ENCODE measurements at places on chromosomes 1 and 21. TPM values are rescaled to one million over a fixed set of nuclear protein-coding genes. Genes with fewer than 3 reads are reported as not detected.
A peak's percentile ranks its signal among the peaks of the same experiment; 100 is the strongest.

The PDPN gene
- total RNA-seq = 1.6 TPM

DNA sequence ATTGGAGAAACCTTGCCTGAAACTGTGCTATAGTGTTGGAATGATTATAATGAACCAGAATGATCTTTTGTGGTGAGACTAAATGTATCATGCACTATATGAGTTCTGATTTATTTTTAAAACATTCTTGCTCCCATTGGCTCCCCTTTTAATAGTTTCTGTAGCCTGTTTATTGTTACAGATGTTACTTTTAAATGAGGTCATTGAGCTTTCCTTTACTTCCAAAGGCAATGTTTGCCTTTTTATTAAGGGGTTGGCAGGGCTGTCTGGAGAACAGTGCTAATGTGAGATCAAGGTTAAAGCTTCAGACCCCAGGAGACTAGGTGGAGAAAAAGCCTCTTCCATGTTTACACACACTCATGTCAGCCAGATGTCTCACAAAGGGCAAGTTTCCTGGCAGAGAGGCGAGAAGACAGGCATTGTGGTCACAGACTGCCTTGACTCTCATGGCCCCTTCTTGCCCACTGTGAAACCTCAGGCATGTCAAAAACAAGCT is 120.6 kb upstream of the RAVER2 start:
- DNase-seq = peak; percentile 40

DNA sequence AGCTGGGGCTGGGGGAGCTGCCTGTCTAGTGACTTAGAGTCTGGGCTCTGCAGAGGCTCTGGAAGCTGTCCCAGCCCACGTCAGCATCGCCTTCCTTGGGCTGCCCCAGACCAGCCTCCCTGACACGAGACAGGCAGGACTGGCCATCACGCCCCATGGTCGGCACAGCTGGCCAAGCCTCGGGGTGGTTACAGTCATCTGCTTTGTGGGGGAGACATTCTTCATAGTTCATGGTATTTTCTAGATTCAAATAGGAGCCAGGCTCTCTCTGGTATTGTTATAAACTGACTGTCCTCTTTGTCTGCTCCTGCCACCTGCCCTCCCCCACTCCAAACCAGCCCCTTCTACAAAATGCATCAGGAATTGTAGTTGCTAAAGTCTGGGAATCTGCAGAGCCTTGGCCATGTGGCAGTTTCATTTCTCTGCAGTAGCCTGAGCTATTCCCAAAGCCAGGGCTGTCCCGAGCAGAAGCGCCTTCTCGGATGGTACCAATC is 29.4 kb downstream of the OLFML2B start:
- peak; percentile 98 for DNase-seq

GRCh38 chr1:156407344-156407743 is 38.3 kb downstream of the RHBG start:
- peak; percentile 6 for DNase-seq

GRCh38 chr1:177383715-177384114 is 213.0 kb downstream of the BRINP2 start:
- DNase-seq = no peak

- peak; percentile 38 for DNase-seq
These were observed 56.0 kb downstream of the TTLL7 start for GRCh38 chr1:83942914-83943313.

The LGR6 gene
- 30.3 TPM for total RNA-seq

GRCh38 chr1:112696578-112697314 is 10.2 kb downstream of the RHOC start:
- DNase-seq = no peak

DNA sequence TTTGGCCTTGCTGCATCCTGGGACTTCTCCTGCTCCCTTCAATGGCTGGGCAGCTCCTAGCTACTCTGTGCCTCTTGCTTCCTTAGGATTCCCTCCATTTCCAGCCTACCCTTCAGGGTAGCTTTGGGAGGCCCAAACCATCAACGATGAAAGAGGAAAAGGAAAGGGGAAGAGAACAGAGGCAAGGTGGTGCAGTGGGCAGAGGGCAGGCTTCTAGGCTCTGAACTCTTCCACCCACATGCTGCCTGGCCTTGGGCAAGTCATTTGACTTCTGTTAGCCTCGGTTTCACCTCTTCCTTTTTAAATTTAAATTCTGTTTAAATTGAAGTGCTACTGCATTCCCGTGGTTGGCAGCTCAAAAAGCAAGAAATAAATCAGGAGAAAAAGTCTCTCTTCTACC is 5.7 kb upstream of the PPM1J start:
- no peak for DNase-seq

- no peak for DNase-seq
These were observed 1.6 kb downstream of the LCE2A start for GRCh38 chr1:152699746-152700145.

The SPATA45 gene
- not detected for total RNA-seq

GRCh38 chr1:208254376-208254775 is 10.2 kb upstream of the PLXNA2 start:
- DNase-seq = peak; percentile 83

The KRTAP20-4 gene
- total RNA-seq = not detected

DNA sequence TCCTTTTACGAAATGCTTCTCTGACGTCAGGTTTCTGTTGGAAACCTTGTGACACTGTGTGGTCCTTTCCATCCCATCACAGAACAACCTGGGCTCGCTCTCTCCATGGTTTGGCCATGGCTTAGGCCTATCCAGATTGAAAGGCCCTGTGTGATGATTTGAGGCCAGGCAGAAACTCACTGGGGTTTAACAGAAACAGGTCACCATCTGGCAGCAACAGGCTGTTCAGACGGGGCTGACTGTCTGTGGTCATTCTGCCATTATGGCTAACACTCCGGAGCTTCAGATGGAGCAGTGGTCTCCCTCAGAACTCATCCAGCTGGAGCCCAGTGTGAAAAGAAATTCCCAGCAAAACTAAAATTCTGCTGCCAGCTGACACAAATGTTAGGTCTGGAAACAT is 9.3 kb downstream of the PLEKHM2 start:
- DNase-seq = no peak

The ANP32E gene
- 41.5 TPM for total RNA-seq

The CFAP141 gene
- total RNA-seq = not detected

GRCh38 chr1:11434501-11434900 is 44.5 kb upstream of the DISP3 start:
- no peak for DNase-seq

GRCh38 chr1:24417681-24418080 is 2.1 kb downstream of the NIPAL3 start:
- peak; percentile 14 for DNase-seq

DNA sequence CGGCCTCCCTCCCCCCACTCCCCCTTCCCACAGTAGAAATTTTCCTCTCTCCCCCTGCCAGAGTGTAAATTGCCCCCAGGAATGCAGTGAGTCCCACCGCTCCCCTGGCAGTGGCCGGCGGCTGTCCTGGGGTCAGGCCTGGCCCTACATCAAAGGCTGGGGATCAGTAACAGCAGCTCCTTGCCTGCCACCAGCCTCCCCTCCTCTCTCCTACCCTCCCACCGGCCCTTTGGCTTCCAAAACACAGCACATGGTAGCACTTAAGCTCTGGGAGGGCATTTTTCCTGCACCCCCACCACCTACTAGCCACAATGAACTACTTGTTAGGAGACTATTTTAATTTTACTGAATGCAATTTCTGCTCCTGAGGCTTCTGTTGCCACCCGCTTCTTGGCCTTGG is 9.0 kb upstream of the COL8A2 start:
- peak; percentile 56 for DNase-seq

The ZSCAN20 gene
- total RNA-seq = 5.5 TPM

The CA6 gene
- not detected for total RNA-seq

The SPRR2G gene
- total RNA-seq = not detected

Data from RPMI7951 (cell line).